Hematopoietic multipotent progenitor cell treated with erythropoietin and hydrocortisone succinate and interleukin-3 and kit ligand, for 17 days (in vitro differentiated cells): ENCODE measurements at places on chromosomes 12 and 14.

- no peak for DNase-seq
Measured at GRCh38 chr14:71244341-71244740, 337.1 kb downstream of the PCNX1 start.

DNA sequence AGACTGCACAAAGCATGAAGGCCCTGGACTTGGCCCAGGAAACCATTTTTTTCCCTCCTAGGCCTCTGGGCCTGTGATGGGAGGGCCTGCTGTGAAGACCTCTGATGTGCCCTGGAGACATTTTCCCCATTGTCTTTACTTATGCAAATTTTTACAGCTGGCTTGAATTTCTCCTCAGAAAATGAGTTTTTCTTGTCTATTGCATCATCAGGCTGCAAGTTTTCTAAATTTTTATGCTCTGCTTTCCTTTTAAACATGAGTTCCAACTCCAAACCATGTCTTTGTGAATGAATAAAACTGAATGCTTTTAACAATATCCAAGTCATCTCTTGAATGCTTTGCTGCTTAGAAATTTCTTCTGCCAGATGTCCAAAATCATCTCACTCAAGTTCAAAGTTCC is 43.7 kb upstream of the TRHDE start:
- DNase-seq: no peak

GRCh38 chr12:65432651-65433050 is 154.2 kb downstream of the MSRB3 start:
- DNase-seq: no peak

DNA sequence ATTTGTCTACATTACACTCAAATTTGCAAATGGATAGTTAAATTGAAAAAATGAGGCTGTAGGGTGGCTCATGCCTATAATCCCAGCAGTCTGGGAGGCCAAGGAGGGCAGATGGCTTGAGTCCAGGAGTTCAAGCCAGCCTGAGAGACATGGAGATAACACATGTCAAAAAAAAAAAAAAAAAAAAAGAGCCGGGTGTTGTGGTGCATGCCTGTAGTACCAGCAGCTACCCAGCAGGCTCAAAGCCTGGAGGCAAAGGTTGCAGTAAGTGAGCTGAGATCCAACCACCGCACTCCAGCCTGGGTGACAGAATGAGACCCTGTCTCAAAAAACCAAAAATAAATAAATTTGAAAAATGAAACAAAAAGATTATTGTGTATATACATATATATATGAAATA is 119.9 kb upstream of the MGAT4C start:
- DNase-seq: no peak

- DNase-seq: no peak
Measured at GRCh38 chr12:4779749-4780148, 59.5 kb downstream of the GALNT8 start.

DNA sequence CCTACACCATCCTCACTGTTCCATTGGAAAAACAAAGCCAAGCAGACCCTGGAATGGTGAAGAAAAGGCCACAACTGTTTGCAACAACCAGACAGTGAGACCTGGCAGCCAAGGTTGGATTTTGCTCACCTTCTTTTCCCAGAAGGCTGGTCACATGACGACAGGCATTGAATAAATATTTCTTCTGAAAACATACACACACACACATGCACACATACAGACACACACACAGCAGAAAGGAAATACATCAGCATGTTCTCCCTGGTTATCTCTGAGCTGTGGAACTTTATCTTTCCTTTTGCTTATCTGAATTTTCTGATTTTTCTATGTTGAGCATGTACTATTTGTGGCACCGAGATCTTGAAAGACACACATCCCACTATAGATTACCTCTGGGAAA is 38.0 kb upstream of the CCDC60 start:
- DNase-seq: no peak

GRCh38 chr12:53200458-53201176 is 6.4 kb downstream of the ITGB7 start:
- DNase-seq: no peak

GRCh38 chr14:102096569-102097188 is 9.8 kb upstream of the HSP90AA1 start:
- DNase-seq: peak; percentile 87

- no peak for DNase-seq
Measured at GRCh38 chr14:83395321-83395720, 1861.7 kb upstream of the SEL1L start.

DNA sequence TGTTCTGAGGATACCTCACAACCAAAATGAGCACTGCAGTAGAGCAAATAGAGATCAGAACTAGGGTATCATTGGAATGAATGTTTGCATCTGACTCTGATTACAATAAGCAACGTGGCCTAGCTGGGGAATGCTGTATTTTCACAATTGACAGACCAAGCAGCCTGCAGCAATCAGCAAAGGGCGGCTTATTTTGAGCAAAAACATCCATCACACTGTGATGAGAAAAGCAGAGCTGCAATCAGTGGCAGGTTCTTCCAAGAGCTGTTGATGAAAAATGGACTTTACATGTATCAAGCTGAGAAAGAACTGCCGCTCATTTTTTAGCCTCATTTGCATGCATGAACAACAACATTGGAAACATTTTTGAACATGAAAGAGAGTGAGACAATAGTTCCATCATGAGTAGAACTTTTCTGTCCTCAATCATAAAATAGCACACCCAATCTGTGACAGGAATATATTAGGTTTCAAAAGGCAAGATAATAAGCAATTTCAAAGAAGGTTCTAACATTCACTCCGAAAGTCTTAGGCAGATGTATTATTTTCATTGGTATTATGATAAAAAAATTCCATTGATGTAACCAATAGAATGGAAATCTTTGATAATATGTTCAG is 249.7 kb upstream of the FBXO33 start:
- no peak for DNase-seq

DNA sequence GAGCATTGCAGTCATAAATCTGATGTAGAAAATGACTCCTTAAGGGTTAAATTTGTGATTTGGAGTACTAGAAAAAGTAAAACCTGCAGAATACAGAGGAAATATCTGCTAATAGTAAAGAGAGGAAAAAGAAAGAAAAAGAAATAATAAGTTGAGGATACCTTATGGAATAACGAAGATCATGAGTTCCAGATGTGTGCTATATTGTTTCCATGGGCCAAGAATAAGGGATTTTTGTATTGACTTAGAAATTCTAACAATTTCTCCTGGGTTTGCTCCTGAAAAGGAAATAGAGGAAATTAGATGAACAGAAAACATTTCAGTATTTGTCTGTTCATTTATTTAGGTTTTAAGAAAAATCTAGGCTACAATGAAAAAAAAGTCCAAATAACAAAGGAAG is 115.3 kb downstream of the ALG10B start:
- no peak for DNase-seq

DNA sequence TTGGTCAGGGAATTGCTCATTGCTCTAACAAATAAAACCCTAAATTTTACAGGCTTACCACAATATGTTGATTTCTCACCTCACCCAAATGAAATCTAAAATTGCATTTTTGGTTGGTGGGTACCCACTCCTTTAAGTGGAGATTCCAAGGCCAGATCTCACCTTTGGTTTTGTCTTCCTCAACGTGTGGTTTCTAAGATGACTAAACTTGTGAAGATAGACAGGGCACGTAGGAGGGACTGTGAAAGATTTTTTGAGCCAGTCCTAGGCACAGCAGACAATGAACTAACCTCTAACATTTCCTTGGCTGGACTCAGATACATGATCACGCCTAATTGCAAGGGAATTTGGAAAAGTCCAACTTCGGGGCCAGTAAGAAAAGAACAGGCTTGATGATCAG is 1003.9 kb downstream of the FLRT2 start:
- no peak for DNase-seq

DNA sequence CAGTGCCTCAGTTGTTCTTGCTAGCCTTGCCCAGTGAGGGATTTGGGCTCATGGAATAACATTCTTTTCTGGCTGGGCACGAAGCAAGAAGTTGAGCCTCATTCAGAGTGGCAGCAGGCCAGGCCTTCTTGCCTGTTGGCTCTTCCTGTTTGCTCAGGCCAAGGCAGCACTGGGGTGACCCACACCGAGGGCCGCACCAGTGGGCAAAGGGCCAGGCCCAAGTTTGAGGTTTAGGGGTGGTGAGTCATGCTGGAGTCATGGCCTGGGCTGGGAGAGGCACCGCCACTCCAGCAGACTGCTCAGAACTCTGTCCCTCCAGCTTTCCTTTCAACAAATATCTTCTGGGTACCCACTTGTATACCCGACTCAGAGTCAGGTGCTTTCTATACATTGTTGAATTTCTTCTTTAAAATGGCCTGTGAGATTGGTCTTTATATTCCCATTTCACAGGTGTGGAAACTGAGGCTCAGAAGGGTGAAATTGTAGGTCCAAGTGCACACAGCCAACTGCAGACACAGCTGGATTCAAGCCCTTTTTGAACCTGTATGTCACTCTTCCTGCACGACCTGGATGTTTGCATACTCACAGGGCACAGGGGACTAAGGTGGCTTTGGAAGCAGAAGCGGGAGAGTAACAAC is 279.4 kb downstream of the FOXN3 start:
- DNase-seq: peak; percentile 68

DNA sequence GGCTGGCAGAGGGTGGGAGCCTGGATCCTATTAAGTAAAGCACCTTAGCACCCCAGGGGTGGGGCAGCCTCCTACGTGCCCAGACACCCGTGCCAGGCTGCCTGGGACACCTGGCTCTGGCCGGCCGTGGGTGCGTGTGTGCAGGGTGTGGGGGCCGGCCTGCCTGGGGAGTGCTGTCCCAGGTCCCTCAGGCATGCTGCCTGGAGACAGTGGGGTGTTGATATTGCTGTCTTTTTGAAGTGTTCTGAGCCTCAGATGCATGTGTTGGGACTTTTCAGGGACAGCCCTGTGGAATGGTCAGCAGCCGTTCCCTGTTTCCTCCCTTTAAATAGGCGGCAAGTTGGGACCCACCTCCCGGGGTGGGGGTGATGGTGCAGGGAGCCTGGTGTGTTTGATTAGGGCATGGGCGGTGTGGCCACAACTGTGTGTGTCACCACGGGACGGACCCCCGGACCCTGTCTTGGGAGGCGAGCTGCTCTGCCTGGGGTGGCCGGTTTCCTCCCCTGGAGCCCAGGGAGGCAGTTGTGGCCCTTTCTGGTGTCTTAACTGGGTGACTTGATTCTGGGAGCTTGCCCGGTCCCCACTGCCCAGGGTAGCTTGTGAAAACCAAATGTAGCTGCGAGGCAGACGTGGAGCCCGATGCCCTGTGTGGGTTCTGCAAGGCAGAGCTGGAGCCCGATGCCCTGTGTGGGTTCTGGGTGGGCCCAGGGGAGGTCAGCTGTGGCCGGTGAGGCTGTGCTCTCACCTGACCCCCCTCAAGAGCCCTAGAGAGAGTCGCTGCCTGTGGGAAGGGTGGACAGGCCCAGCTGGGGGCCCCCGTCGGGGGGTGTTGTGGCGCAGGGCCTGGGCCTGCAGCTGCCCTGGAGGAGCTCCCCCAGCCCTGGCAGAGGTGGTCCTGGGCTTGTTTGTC is 8.2 kb downstream of the ULK1 start:
- no peak for DNase-seq
